ENCODE measurements at places on chromosomes 2 and 18. TPM values are rescaled to one million over a fixed set of nuclear protein-coding genes. Genes with fewer than 3 reads are reported as not detected.

The DSG4 gene
- not detected for total RNA-seq

DNA sequence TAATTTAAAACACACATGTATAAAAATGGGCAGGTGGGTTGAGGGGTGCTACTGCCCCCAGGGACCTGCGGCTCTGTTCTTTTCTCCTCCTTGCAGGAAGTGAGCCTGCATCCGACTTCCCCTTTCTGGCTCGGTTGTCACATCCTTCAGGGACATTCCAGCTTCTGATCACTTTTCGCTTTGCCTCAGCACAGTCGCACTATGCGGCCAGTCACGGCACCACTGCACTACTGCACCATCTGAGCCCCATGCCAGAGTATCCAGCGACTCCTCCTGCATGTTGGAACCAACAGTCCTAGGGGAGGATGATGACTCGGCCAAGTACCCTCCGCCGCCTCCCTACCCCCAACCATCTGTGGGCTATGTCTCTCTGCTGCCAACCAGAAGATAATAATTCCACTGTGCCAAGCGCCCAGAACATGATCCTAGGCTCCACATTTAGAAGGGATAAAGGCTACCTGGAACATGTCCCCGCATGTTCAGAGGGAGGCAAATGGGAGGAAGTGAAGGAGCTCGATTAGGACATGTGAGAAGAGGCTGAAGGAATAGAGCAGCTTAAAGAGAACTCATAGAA lies 17.6 kb downstream of the CDC42EP3 start:
- DNase-seq, result no peak

GRCh38 chr2:222034058-222034457 lies 264.7 kb downstream of the PAX3 start:
- DNase-seq, result no peak

The LOXHD1 gene
- total RNA-seq, result not detected

- DNase-seq, result no peak
Measured at GRCh38 chr18:76075777-76076176, 419.3 kb downstream of the ZNF516 start.

DNA sequence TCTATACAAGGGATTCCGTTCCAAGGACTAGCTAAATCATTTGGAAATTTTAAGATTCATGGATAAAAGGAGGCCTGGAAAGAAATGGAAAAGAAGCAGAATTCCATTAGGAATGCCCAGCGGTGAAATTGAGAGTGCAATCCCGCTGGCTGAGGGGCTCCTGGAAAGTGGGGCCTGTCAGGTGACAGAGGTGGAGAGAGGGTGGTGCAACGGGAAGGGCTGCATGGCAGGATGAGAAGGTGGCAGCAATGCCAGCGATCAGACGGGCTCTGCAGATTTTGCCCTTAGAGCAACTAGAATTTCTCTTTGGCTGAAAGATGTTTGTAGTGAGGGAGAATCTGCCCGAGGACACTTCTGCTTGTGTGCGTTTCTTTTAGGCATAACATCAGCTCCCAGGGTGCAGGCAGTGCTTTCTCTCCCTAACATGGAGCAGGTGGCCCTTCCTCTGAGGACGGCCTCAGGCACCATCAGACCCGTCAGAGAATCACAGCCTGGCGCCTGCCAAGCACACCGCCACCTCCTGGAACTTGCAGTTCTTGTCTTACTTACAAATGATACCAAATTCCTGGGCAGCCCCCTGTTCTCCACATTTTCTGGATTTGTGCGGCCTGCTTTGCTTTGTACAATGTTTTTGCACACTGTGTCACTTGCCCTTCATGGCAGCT lies 261.6 kb downstream of the NDUFA10 start:
- no peak for DNase-seq

- DNase-seq, result no peak
Measured at GRCh38 chr2:17658251-17658843, 95.3 kb downstream of the SMC6 start.

The TACR1 gene
- not detected for total RNA-seq

DNA sequence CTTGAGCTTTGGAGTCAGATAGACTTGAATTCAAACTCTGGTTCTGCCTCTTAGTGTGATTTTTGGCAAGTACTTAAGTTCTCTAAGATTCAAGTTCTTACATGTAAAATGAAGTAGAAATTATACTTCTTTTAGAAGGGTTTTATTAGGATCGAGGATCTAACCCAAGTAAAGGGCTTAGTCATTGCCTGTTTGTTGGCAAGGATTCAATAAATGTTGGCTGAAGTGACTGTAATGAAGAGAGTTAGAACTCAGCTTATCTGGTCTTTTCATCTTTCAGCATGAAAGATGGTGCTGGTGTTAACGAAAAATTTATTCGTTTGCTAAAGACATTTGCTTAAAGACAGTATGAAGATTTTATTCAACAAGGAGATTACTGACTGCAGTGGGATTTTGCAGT lies 315.9 kb upstream of the THUMPD2 start:
- DNase-seq, result no peak

GRCh38 chr2:233165895-233166661 lies 85.4 kb upstream of the ATG16L1 start:
- peak; percentile 13 for DNase-seq

DNA sequence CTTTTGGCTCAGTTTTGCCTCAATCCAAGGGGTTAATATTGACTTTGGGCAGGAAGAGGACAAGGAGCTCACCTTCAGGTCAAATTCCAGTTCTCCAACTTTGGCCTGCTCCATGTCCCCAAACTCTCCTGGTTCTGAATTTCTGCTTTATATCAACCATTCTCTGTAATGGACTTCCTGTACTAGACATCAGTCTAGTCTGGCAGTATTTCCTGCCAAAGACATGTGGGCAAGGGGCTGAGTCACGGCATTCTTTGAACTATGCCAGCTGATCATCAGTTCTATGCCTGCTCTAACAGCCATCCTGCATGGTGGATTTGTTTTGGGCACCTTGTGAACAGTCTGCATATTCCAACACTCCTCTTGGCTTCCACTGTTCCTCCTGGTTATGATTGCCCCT lies 199.4 kb downstream of the ZEB2 start:
- no peak for DNase-seq
